ENCODE measurements at places on chromosomes 2 and 18.

- no peak for DNase-seq
Observed at GRCh38 chr2:202529389-202529788, 105.4 kb upstream of the FAM117B start.

GRCh38 chr2:198692907-198693510 lies 764.7 kb downstream of the SATB2 start:
- no peak for DNase-seq

DNA sequence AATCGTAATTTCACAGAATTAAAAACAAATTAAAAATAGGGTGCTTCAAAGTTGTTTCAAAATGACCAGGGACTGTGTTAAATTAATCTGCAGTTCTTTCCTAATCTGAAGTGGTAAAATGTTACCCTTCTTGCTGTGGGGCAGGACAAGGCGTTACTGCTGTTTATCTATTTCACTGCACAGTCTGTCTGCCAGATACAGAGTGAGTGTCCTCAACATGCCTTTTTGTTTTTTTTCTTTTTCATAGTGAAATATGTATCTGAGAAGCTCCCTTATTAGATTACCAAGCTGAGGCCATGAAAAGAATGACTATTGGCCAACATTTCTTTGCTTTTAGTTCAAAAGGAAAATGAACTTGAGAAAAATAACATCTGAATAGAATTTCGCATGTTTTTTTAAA lies 38.0 kb downstream of the KCTD1 start:
- DNase-seq = no peak

DNA sequence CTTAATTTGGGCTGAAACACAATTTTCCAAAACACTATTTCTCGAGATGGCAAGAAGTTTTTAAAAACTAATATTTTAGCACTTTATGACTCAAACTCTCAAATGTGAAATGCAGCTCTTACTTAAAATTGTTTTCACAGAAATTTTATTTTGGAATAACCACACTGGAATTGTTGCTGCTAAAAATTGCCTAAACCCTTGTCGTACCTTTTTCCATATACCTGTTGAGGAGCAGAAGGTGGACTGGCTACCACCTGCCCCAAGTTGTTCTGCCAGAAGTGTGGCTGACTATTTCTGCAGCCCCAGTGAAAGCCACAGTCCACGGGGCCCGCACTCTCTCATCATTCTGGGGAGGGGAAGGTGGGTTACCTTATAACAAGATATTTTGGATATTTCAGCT lies 23.4 kb downstream of the TNFRSF11A start:
- no peak for DNase-seq

GRCh38 chr18:56298935-56299334 lies 339.5 kb downstream of the TXNL1 start:
- DNase-seq = no peak

DNA sequence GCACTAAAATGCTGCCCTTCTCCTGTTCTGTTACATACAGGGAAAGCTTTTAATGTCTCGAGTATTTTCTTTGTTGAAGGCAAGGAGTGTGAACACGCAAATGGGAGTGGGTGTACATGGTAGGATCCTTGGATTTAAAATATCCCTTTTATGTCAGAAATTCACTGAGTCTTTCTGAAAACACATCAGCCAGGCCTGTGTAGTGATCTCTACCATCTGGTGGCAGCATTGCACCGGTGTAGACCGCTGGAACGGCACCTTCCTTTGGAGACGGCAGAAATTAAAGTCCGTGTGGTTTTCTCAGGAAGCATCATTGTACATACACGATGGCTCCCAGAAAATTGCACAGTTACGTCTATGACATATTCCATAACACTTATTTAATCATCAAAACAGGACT lies 515.8 kb downstream of the GALR1 start:
- no peak for DNase-seq

- DNase-seq = no peak
Observed at GRCh38 chr2:231717281-231718171, 9.2 kb downstream of the PTMA start.

- DNase-seq = no peak
Observed at GRCh38 chr2:136468799-136469369, 296.5 kb upstream of the THSD7B start.

DNA sequence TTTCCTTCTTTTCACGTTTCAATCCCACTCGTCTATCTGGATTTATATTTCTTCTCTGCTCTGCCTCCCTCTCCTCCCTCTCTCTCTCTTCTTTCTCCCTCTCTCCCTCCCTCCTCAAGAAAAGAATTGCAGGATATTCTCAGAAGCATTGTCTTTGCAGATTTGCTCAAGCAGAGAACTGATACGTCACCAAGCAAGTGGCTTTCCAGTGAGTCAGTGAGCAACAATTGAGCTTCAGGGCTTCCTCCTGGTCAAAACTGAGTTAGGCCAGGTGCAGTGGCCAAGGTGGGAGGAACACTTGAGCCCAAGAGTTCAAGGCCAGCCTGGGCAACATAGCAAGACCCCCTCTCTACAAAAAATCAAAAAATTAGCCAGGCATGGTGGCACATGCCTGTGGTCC lies 151.1 kb downstream of the SMAD2 start:
- no peak for DNase-seq

GRCh38 chr2:3379339-3379646 lies 201 bp upstream of the TRAPPC12 start:
- no peak for DNase-seq

DNA sequence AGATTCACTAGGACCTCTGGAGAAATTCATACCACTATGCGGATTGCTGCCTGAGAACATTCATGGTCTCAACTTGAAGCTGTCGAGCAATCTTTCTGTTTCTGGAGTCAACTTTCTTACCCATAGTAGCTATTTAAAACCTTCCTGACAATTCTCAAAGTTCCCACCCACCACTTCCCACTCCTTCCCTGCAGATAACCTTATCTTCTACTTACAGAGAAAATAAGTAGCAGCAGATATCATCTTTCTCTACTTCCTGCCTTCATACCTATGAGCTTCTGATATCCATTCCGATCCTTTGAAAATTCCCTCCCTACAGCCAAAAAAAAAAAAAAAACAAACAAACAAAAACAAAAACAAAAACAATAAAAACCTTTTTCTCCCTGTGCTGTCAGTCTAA lies 81.2 kb upstream of the CYRIA start:
- DNase-seq = no peak

DNA sequence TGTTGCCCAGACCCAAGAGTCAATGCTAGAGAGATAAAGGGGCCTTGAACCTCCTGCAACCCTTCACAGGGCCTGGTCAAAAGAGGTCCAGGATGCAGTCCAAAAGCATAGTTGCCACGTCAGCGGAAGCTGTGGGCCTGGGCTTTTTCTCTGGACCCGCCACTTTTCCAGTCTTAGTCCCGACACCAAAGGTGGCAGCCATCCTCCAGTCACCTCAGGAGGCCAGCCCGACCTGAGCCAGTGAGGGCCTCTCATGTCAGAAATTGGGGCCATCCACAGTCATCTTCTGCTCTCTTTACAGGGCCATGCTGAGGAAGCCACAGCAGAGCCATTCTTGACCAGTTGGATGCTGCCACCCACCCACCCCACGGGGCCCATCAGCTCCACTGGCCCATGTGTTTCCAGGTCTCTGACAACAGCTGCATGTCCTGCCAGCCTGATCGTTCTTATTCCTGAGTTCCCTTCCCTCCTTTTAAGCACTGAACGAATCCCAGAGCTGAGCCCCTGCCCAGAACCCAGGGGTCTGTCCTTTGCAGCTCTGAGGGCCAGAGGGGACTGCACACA lies 34.1 kb upstream of the KLHL29 start:
- no peak for DNase-seq

- no peak for DNase-seq
Observed at GRCh38 chr2:201962774-201963562, 70.7 kb upstream of the FZD7 start.

- peak; percentile 59 for DNase-seq
Observed at GRCh38 chr2:25951071-25951547, 31.2 kb downstream of the KIF3C start.

DNA sequence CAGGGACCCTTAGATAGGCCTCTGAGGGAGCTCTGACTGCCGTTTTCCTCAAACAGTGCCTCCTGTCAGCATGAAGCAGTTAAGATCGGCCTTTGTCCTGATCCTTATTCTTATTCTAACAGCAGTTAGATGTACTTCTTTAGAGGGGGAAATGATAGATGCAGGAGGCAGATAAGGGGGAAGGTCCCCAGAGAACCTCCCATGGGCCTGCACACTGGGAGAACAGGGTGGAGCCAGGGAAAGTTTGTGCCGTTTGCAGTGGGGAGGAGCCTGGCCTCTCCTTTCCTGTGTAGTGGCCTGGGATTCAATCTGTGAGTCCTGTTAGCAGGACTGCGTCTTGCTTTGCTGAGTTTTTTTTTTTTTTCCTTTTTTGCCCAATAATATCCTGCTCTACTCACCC lies 7.9 kb upstream of the INPP4A start:
- no peak for DNase-seq

GRCh38 chr18:394987-395362 lies 105.5 kb downstream of the COLEC12 start:
- no peak for DNase-seq

DNA sequence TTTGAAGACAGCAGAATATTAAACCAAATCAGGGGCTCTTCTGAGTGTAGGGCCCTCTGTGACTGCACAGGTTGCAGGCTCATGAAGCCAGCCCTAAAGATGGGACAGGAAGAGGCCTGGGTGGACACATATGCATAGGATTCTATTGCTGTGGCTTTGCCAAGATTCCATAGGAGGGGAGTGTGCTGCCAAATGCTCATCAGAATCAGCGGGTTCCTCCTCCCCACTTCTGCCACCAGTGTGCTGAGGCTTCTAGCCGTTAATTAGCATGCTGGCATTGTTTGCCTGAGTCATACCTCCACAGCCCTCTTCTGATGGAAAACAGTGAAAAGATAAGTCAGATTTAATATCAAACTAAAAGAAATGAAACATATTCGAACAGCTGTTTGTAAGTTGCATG lies 103.9 kb upstream of the TMEFF2 start:
- DNase-seq = no peak

GRCh38 chr2:187879491-187879890 lies 325.3 kb upstream of the TFPI start:
- no peak for DNase-seq

- no peak for DNase-seq
Observed at GRCh38 chr2:124804014-124804940, 779.2 kb downstream of the CNTNAP5 start.

DNA sequence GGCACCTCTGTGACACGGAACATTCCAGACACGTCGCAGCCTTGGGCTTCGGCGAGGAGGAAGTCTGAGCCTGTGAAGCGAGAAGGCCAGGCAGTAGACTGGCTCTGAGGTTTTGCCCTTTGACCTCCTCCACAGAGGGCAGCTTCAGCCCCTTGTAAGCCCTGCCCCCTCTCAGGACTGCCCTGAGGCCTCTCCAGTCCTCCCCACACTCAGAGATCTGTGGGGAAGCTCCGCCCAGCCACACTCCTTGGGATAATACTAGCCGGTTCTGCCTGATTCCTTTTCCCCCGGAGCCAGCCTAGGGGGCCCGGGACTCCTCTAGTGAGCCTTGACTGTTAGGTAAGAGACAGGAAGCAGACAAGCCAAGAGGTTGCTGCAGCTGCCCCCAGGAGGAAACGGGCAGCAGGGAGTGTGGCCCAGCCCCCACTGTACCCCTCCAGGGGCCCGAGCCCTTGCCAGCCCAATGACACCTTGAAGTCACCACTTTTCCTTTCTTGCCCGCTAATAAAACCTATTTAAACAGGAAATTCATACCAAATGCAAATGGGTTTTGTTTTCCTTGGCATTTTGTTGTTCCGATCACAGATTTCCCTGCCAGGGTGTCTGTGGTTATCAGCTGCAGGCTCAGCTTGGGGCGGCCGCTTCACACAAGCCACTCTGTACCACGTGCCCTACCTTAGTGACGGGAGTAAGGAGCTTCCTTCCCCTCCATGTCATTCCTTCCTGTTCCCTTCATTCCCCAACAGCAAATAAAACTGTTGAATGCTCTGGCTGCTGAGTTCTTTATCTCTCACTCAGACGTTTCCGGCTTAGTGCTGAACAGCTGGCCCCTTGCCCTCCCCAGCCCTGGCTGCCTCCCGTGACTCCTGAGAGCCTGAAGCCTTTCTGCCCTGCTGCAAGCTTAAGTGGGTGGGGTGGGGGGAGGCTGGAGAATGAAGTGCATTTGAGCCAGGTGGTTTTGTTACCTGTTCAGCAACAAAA lies 124.7 kb downstream of the CABLES1 start:
- no peak for DNase-seq

GRCh38 chr2:120421830-120422175 lies 75.9 kb downstream of the INHBB start:
- DNase-seq = no peak

- DNase-seq = no peak
Observed at GRCh38 chr2:207505728-207506127, 24.0 kb upstream of the CREB1 start.

DNA sequence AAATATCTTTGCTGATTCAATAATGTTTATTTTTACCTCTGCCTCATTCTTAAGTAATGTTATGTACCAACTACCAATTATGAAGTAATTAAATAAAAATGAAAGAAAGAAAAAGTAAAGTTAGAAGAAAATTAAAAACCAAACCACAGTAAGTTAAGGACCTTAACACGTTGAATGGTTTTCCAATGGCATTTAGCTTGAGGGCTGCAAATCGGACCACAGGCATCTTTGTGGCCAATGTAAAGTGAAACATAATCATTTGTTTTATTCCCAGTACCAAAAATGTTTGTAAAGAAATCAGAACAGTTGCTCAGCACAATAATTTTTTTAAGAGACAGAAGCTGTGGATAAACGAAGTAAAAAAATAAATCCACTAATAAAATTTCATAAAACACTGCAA lies 1455.5 kb upstream of the ZEB2 start:
- DNase-seq = no peak

GRCh38 chr18:56233595-56233994 lies 404.8 kb downstream of the TXNL1 start:
- no peak for DNase-seq
